GDM1 (cell line): ENCODE measurements at places on chromosomes 5 and 9.

- no peak for DNase-seq
These were observed 22.6 kb downstream of the HRH2 start for GRCh38 chr5:175680463-175680862.

GRCh38 chr5:156913719-156914370, 49.2 kb downstream of the TIMD4 start:
- DNase-seq = peak; percentile 20

- no peak for DNase-seq
These were observed 58.3 kb upstream of the ALDH1B1 start for GRCh38 chr9:38334234-38334633.

- no peak for DNase-seq
These were observed 132.1 kb upstream of the RAPGEF1 start for GRCh38 chr9:131872006-131872405.

GRCh38 chr5:6043491-6044310, 334.6 kb downstream of the MED10 start:
- no peak for DNase-seq
